Activated CD4-positive, alpha-beta T cell treated with anti-CD3 and anti-CD28 coated beads, Interleukin-2, amount 10 ng/mL, durations not matched to agents 7 days and 5 days (primary cell): ENCODE measurements at places on chromosomes 11 and 22. TPM values are rescaled to one million over a fixed set of nuclear protein-coding genes. Genes with fewer than 3 reads are reported as not detected.

GRCh38 chr11:27882066-27882697 is 181.9 kb upstream of the BDNF start:
- no peak for DNase-seq

- no peak for DNase-seq
Observed at GRCh38 chr11:133828871-133829270, 16.4 kb downstream of the SPATA19 start.

DNA sequence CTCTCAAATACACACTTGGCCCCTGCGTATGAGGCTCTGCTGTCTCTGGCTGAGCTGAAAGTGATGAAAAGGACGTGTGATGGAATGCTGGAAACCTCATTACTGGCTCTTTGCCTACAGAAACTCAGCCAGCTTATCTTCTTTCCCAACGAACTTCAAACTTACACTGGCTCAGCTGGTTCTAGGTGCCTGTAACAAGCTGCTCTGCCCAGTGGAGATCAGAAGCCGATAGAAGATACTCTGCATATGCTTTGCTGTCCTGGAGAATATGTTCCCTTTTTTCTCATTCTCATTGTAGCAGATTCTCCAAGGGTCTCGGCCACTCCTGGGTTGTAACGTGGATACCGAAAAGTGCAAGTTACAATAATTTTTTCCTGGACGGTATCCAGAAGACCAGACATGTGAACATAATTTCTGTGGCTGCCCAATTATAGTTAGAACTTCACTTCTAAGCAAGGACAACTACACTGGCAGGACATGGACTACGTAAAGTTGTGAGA is 405.3 kb upstream of the CCDC90B start:
- DNase-seq: no peak

Gene PHLDB1
- total RNA-seq: 0.06 TPM

- peak; percentile 66 for DNase-seq
Observed at GRCh38 chr22:23984430-23984829, 4.5 kb downstream of the GSTT2 start.

Gene OVCH2
- total RNA-seq: not detected
